Dermis lymphatic vessel endothelial cell (primary cell): ENCODE measurements at places on chromosomes 2 and 18. TPM values are rescaled to one million over a fixed set of nuclear protein-coding genes. Genes with fewer than 3 reads are reported as not detected.

Gene TMEM198
- total RNA-seq, result under 0.01 TPM in 1 of 2 replicates, not detected in the other

Gene NT5C1B
- not detected in 2 replicates for total RNA-seq

Gene ADCY3
- 11.4 and 29.3 TPM in 2 replicates for total RNA-seq

Gene ABCB11
- total RNA-seq, result not detected in 2 replicates

Gene SUMO1
- 111 and 127 TPM in 2 replicates for total RNA-seq

Gene SRD5A2
- total RNA-seq, result not detected in 2 replicates

Gene VIL1
- not detected in 2 replicates for total RNA-seq

Gene ANKRD30B
- under 0.01 TPM in 1 of 2 replicates, not detected in the other for total RNA-seq

Gene GPR155
- total RNA-seq, result 1.1 and 1.5 TPM in 2 replicates

Gene DDX1
- 64.6 and 71.2 TPM in 2 replicates for total RNA-seq

Gene SIGLEC15
- not detected in 2 replicates for total RNA-seq

Gene SOWAHC
- total RNA-seq, result 9.9 and 10.6 TPM in 2 replicates

Gene PRSS56
- not detected in 2 replicates for total RNA-seq

Gene ELAC1
- total RNA-seq, result 6.3 and 8.4 TPM in 2 replicates

Gene RAB6C
- under 0.01 TPM in 1 of 2 replicates, not detected in the other for total RNA-seq

Gene ZRANB3
- total RNA-seq, result 3.3 and 6.0 TPM in 2 replicates

Gene SLC8A1
- 0.69 and 1.5 TPM in 2 replicates for total RNA-seq

Gene CCDC121
- 2.0 and 2.1 TPM in 2 replicates for total RNA-seq

Gene HRH4
- not detected in 2 replicates for total RNA-seq

Gene CDCA7
- total RNA-seq, result 2.0 and 3.2 TPM in 2 replicates

Gene PFN4
- total RNA-seq, result 0.17 and 0.76 TPM in 2 replicates

Gene NUP35
- total RNA-seq, result 8.0 and 10.7 TPM in 2 replicates

Gene CARF
- total RNA-seq, result 4.9 and 5.2 TPM in 2 replicates

Gene SEPTIN10
- total RNA-seq, result 122 and 146 TPM in 2 replicates

Gene STK17B
- 6.1 and 7.1 TPM in 2 replicates for total RNA-seq

Gene C2orf78
- not detected in 2 replicates for total RNA-seq

Gene PLCL1
- total RNA-seq, result 0.11 and 0.69 TPM in 2 replicates

Gene KANSL1L
- 20.1 and 23.3 TPM in 2 replicates for total RNA-seq

Gene REG3G
- total RNA-seq, result not detected in 2 replicates

Gene AKAIN1
- not detected in 2 replicates for total RNA-seq

Gene LYG1
- 0.22 and 0.34 TPM in 2 replicates for total RNA-seq

Gene KLF7
- 13.6 and 14.5 TPM in 2 replicates for total RNA-seq

Gene C2orf66
- 0.09 TPM in 1 of 2 replicates, not detected in the other for total RNA-seq

Gene RESP18
- total RNA-seq, result not detected in 2 replicates

Gene SUCLG1
- 50.0 and 78.0 TPM in 2 replicates for total RNA-seq

Gene CYRIA
- 33.6 and 46.8 TPM in 2 replicates for total RNA-seq

Gene NETO1
- not detected in 2 replicates for total RNA-seq

Gene HAAO
- not detected in 2 replicates for total RNA-seq

Gene CIB4
- total RNA-seq, result not detected in 2 replicates

Gene ZNF521
- total RNA-seq, result 139 and 149 TPM in 2 replicates

Gene IL36A
- total RNA-seq, result not detected in 2 replicates

Gene LAMA1
- total RNA-seq, result 0.09 and 0.22 TPM in 2 replicates

Gene SERPINB5
- total RNA-seq, result not detected in 2 replicates

Gene ST6GAL2
- under 0.01 and 0.09 TPM in 2 replicates for total RNA-seq

Gene CASP10
- total RNA-seq, result 36.3 and 44.4 TPM in 2 replicates

Gene CYP1B1
- 0.11 and 1.1 TPM in 2 replicates for total RNA-seq

Gene SCRN3
- total RNA-seq, result 14.8 and 18.3 TPM in 2 replicates

Gene SPP2
- not detected in 2 replicates for total RNA-seq

Gene PLCD4
- total RNA-seq, result 1.3 and 2.6 TPM in 2 replicates

Gene MOCOS
- total RNA-seq, result 0.17 and 0.54 TPM in 2 replicates

Gene ARMC9
- 4.8 and 7.4 TPM in 2 replicates for total RNA-seq

Gene SCTR
- total RNA-seq, result not detected in 2 replicates

Gene CTAGE1
- total RNA-seq, result not detected in 2 replicates

Gene LIMS2
- total RNA-seq, result 4.2 and 5.1 TPM in 2 replicates
